Astrocyte of the hippocampus (primary cell): ENCODE measurements at places on chromosomes 5 and 9.

DNA sequence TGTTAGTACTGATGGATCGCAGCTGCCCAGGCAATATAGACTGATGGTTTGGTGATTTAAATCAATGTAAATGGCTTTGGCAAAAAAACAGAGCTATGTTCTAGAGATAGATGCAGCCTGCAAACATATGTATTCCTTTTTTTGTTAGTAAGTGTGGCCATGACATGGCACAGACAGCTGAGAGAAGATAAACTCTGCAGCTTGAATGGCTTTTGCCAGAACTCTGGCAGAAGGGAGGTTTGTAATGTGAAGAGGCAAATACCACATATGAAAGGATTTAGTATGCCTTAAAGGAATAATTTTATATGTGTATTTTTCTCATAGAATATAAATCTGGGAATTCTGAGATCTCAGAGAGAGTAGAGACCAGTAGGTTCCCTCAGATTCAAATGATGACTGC is 340.2 kb upstream of the DMAC1 start:
- no peak for DNase-seq

- DNase-seq: peak; percentile 5
Observed at GRCh38 chr5:90843443-90843842, 284.8 kb downstream of the ADGRV1 start.

GRCh38 chr9:27436234-27436633 is 87.9 kb upstream of the IFNK start:
- peak; percentile 47 for DNase-seq

DNA sequence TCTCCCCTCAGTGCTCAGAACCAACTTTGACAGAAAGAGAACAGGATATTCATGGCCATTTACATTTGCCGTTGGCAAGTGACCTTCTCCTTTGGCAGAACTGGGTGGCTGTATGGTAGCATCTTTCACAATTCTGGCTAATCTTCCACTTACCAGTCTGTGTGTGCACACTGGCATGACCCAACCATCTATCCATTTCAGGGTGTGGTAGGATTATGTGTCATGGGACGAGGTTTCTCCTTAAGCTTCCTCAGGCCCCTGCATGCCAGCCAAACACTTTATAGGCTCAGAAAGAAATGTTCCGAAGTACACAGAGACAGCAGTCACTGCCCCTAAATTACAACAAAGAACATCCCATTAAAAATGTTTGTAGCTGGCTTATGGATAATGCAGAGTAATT is 497.1 kb downstream of the NFIB start:
- no peak for DNase-seq

GRCh38 chr9:127817881-127818434 is 15.3 kb downstream of the FPGS start:
- no peak for DNase-seq

- no peak for DNase-seq
Observed at GRCh38 chr9:105572455-105572854, 14.5 kb downstream of the FKTN start.

DNA sequence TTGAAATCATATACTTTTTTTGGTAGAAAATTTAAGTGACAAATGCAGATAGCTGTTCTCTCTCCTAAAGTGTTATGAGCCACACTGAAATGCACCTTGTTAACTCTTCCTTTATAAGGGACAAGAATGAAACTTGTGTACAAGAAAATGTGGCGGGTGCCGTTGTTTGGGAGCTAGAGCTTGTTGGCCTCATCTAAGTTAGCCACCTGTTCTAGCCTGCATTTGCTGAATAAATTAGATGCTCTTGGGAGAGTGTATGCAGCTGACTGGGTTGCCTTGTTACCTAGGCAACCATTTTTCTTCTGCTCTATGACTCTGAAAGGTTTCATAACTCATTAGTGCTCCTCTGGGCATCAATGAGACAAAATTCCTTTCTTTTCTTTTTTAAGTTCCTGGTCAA is 174.3 kb downstream of the TAF11L14 start:
- no peak for DNase-seq

GRCh38 chr5:97243353-97243752 is 60.3 kb upstream of the RIOK2 start:
- DNase-seq: no peak
